ENCODE measurements at places on chromosomes 7 and 10.

DNA sequence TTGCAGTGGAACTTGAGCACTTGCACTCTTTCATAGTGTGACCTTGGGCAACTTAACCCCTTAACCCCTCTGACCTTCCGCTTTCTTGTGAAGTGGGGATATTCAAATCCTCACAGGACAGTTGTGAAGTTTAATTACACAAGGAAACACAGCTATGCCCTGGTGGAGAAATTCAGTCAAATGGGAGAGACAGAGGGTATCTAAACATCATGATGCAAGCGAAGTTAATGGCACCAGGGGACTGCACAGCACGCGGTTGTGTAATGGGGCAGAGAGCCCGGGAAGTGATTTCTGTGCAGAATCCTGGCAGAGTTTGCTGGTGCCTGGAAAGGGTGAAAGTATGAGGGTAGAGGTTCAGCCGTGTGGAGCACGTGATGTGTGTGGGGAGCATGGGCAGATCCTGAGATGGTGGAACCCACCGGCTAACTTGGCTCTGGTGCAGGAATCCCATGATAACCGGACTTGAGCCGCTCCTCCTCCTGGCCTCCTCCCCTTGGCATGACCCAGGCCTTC, 51.7 kb downstream of the SNX10 start:
- no peak for DNase-seq

DNA sequence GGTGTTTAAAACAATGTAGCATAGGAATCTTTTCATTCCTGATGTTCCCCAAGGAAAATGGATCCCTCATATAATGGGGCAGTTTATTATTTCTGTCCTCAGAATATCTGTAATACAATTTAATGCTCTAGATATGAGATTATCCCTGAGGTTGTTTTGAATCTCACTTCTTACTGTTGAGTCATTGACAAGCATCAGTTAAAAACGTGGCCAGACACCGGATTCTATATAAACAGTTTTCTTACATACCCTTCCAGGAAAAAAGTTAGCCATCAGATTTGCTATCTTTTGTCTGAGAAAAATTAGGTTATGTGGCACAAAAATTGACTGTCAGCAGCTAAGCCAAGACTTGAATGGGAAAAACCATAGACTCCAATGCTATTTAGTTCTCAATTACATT, 539.8 kb upstream of the CELF2 start:
- no peak for DNase-seq

- no peak for DNase-seq
These were observed 1.0 kb downstream of the SEPHS1 start for GRCh38 chr10:13347043-13347499.

- DNase-seq = no peak
These were observed 30.7 kb upstream of the PLPP4 start for GRCh38 chr10:120426306-120426705.

GRCh38 chr10:14553448-14553847, 221.2 kb downstream of the FAM107B start:
- DNase-seq = no peak

GRCh38 chr10:93745408-93746065, 12.2 kb upstream of the LGI1 start:
- no peak for DNase-seq

DNA sequence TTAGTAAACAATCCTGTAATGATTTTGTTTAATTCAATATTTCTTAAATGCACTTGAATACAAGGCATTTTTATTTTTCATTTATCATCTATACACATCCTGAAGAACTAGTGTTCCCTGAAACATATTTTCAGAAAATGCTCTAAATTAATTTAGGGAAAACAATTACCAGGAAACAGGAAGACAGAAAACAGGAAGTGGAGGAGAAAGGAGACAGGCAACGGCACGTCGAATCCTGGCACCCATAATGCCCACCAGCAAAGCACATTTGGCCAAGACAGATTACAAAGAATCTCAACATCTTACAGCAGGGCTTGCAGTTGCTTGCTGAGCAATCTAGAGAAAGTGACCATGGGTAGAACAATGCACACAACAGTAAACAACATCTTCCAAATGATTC, 571.1 kb downstream of the GRID1 start:
- no peak for DNase-seq

DNA sequence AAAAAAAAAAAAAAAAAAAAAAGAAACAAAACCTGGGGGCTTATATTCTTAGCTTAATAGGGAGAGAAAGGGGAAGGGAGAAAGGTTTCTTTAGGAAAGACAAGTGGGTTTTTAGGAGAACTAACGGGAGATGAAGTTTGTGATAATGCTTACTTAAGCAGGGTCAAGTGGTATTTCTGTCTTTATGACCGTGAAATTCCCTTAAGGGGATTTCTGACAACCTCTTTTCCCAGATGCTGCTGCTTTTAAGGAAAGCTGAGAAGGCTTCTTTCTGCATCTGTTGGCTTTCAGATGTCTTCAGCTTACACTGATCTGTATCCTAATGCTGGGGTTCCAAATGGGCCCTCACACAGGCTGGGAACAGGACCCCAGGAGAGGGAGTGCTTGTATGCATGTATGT, 42.6 kb downstream of the ADAMTS14 start:
- no peak for DNase-seq

DNA sequence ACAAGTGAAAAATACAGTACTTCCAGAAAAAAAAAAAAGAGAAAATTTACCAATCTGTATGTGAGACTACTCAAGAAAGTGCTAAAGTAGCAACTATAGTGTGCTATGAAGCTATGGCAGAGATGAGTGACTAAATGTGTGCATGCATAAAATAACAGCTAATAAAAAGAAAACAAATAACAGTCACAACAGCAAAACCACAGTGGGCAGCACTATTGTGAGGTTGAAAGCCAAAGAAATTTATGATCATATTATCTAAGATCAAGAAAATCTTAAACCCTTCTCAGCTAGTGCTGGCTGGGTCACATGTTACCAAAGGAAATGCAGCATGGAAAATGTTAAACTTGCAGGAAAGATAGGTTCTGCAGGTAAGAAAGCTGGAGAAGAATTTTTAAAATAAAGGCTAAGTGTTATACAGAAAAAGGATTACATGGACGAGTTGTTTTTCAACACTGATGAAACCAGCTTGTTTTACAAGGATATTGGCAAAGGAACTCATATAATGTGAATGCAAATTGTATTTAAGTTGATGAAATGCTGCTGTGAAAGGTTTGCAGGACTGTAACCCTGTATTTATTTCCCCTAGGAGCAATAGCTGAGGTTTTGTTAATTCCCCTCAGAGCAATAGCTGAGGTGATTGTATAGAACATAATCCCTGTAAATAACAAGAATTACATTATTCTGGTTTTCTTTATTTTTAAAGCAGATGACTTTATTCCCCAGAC, 15.6 kb upstream of the OR2A5 start:
- DNase-seq = no peak

DNA sequence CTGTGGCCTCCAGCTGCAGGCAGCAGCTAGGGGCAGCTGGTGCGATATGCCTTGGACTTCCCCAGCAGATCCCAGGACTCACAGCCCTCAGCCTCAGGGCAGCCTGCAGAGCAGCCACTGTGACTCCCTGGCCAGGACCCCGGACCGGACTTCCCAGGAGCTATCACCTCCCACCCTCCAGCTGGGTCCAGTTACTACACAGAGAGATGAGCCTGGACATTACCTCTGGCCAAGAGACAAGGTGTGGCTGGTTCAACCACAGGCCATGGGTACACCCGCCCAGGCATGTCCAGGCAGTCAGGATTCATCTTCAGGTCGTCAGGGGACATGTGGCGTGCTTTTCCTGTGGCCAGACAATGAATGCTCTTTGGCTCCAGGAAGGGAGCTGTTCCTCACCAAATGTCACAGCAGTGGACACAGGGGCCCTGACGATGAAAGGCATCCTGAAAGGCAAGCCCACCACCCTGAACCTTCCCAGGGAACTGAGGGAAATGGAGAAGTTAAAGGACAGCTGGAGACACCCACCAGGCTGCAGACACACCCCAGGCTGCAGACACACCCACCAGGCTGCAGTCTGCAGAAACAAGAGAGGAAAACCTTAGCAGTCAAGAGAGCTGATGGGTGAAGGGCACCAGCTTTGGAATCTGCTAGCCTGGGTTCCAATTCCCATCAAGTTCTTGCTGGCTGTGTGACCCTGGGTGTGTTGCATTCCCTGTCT, 25.8 kb upstream of the NANOS1 start:
- DNase-seq = no peak

DNA sequence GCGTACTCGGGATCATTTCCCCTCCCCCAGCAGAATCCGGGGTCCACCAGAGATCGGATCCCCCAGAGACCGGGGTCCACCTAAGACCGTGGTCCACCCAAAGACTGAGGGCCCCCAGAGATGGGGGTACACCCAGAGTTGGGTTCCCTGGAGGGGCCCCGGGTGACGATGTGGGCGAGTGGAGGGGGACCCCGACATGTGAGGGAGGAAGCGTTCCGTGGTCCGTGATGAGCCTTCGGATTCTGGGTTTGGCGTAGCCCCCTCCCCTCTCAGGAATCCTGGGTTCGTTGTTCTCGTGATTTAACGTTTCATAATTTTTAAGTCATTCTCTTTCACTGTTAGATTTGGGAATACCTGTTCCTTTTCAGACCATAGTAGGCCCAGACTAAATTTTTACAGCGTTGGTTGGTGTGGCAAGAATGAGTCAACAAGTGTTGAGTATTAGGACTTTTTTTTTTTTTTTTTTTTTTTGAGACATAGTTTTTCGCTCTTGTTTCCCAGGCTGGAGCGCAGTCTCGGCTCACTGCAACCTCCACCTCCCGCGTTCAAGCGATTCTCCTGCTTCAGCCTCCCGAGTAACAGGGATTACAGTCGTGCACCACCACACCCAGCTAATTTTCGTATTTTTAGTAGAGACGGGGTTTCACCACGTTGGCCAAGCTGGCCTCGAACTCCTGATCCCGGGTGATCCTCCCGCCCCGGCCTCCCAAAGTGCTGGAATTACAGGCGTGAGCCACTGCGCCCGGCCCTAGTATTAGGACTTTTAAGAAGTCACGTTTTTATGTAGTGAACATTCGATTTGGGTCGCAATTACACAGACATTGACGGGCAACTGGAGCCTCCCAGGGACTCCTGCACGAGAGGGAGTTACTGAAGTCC, 672 bp downstream of the GTPBP4 start:
- no peak for DNase-seq

- no peak for DNase-seq
These were observed 19.2 kb downstream of the ITPRIP start for GRCh38 chr10:104318810-104319741.

DNA sequence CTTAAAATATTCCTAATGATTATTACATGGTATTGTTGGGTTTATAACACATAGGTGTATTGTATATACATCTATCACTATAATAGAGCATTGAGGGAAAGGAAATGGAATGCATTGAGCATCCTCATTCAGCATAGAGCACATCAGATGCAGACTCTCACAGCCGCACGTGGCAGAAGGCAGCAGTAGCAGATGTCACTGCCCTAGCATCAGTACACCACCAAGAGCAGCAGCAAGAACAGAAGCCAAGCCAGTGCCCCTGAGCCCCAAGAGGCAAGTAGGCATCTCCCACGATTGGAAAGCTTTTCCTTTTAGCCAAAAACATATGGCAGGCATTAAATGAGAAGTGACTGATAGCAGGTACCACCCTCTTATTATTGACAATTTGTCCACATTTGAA, 510.0 kb downstream of the TNS3 start:
- DNase-seq = no peak

- DNase-seq = no peak
These were observed 52.6 kb downstream of the GTF2I start for GRCh38 chr7:74709880-74710671.

DNA sequence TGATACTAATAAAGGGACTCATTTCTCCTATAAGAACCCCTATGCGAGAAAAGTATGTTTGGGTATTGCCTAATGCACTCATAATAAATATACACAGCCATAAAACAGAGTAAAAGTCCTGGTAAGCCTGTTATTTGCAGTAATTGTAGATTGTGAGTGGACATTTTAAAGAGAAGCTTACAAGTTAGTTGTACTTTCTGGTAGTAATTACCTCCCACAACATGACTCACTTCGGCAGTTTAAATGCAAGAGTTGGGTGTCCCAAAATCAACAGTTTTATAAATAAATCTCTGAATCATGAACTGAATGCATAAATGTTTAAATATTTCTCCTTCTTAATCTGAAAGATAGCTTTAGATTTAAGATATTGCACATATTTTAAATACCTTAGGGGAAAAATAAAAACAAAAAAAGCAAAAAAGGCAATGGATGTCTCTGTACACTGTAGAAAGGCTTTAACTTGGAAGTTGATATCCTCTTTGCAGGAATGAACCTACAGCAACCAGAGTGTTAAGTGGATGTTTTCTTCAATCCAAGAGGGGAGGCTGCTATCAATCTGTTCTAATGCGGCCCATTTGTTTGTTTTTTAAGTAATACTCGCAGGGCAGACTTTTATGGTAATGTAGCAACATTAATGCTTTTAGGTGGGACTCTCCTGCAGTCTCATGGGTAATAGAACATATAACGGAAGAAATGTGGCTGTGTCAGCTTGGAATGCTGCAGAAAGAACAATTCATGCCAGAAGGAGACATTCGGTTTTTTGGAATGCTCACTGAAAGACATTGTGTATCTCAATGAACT, 57.3 kb upstream of the ZEB1 start:
- DNase-seq = no peak

- no peak for DNase-seq
These were observed 201.4 kb downstream of the PCLO start for GRCh38 chr7:82961240-82961639.

DNA sequence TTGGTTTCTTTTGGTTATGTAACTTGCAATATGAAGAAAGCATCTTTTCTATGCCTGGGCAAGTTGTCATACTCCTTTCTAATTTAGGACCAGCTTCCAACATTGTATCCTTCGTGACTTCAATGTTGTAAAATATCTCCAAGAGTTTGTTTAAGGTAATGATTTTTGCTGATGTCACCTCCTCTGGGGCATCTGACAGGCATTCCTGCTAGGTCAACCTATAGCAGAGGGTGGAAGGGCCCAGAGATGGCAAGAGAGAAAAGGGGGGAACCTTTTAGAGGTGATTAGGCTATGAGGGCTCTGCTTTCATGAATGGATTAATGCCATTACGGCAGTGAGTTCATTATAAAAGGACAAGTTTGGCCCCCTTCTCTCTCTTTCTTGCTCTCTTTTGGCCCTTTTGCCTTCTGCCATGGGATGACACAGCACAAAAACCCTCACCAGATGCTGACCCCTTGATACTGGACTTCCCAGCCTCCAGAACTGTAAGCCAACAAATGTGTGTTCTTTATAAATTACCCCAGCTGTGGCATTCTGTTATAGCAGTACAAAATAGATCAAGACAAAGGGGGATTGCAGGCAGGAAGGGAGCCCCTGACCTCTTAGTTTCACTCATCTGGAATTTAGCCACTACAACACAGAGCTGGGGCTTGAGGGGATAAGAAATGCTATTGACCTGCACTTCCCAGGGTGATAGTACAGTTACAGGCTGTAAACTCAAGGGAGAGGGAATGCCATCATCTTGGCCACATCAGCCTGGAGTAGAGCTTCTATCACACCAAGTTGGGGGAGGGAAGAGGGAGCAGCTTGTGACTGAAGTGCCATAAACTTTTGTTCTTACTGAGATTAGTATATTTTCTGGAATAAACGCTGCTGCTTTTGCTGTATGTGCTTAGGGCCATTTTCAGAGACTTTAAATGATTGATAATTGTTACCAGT, 195.9 kb downstream of the CFTR start:
- DNase-seq = no peak

- no peak for DNase-seq
These were observed 28.3 kb upstream of the AFAP1L2 start for GRCh38 chr10:114432566-114433093.

GRCh38 chr7:20557116-20557515, 58.4 kb upstream of the ABCB5 start:
- no peak for DNase-seq

- no peak for DNase-seq
These were observed 15.2 kb upstream of the NFE2L3 start for GRCh38 chr7:26136831-26137230.

- DNase-seq = no peak
These were observed 40.7 kb downstream of the KMT2C start for GRCh38 chr7:152395112-152395511.

GRCh38 chr7:1580422-1581030, 10.7 kb upstream of the PSMG3 start:
- DNase-seq = no peak
